T-helper 9 cell (primary cell): ENCODE measurements at places on chromosomes 1 and 21.
A peak's percentile ranks its signal among the peaks of the same experiment; 100 is the strongest.

DNA sequence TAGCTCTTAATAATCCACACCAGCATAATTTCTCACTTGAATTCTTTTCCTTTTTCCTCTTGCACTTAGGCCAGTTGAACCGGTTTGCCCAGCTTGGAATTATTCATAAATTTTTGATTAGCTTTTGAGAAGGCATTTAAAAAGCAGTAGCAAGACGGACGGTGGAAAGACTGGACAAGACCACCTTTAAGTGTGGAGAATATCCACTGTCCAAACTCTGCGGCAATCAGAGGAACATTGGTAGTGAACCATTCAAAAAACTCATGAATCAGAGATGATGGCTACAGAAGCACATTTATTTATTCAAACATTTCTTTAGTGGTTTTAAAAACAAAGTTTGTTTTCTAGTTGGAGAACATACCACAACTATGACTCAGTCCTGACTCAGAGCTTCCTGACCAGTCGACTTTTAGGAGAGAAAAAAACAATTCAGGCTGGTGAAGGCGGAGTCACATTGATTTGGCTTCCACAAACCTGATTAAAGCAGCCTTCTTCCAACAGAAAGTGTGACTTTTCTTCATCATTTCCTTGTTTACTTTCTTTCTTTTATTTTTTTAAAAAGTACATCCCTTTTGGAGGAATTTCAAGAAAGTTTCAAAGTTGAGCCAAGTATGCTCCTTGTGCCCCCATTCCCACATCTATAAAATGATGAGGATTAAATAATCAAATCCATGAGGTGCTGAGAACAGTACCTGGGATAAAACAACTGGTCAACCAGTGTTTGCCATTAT is 128.8 kb downstream of the ADSS2 start:
- DNase-seq = no peak

DNA sequence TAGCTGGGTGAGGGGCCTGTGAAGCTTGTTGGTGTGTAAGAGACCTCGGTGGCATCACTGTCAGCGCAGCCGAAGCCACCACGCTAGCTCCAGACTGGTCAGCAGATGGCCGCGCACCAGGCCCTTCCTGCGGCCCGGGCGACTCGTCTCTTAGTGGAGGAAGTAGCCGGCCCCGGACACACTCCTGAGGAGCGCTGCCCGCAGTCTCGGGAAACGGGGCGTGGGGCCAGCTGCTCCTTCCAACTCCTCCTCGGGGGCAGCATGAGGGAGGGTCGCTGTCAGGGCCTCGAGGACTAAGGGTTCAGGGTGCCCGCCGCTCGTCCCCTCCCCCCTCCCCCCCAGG is 20.4 kb downstream of the H3-3A start:
- DNase-seq = no peak

DNA sequence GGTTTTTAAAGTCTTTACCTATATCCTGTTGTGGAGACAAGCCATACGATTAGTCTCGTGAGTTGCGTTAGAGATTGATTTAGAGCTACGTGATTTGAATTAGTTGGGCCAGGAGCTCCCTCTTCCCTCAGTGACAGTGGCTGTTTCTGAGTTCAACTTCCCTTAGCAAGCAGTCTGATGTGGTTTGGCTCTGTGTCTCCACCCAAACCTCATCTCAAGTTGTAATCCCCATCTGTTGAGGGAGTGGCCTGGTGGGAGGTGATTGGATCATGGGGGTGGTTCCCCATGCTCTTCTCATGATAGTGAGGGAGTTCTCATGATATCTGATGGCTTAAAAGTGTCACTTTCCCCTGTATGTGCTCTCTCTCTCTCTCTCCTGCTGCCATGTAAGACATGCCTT is 192.9 kb upstream of the PTGFR start:
- no peak for DNase-seq

GRCh38 chr1:171300401-171300800 is 13.6 kb upstream of the FMO4 start:
- DNase-seq = no peak

DNA sequence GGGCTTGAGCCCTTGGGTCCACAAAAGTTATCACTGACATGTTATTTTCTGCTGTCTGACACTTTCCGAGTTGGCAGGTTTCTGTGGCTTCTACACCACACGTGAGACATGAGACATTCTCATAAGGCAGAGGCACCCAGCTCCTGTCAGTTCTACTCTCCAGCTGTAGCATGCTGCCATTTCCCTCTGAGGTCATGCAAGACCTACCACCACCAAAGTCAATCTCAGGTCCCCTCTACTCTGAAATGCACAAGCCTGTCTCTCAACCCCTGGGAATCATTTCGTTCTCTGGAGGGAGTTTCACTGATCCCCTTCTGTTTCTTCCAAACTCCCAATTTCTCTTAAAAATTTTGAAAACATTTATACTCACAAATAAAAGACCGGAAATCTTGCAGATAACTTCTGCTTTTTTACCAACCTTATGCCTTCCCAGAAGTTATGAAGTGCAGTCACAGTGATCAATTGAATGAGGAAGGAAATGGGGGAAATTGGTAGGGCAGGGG is 39.5 kb upstream of the CR2 start:
- no peak for DNase-seq

DNA sequence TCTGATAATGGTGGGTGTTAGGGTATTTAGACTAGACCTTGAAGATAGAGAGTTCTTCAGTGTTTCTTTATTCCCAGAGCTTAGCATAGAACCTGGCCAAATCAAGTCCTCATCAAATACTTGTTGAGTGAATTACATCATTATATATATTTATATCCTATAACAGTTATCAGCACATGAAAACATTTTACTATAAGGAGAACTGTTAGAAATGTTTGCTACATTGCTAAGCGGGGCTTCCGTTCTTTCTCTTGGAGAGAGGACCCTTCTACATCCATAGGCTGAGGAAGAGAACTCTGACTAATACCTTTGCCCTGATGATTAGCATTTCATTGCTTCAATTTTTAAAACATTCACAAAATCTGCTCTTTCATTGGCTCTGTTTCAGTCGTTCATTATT is 66.5 kb upstream of the NBL1 start:
- DNase-seq = no peak

GRCh38 chr1:208369045-208369444 is 124.9 kb upstream of the PLXNA2 start:
- DNase-seq = no peak

DNA sequence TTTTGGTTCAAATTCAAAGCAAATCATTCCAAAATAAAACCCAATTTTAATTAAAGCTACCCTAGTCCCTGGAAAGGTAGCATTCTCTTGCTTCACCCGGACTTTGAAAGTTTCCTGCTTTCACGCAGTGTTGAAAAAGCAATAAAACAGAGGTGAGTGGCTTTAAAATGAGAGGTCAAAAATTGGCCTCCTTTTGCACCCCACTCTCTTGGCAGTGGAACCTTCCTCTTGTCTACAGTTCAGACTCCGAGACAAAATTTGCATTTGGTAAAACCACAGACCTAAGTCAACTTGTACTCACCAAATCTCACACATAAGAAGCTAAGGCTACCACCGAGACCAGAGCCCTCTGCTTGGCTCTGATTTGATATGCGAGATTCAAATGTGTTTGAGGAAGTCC is 252.7 kb downstream of the TTLL7 start:
- DNase-seq = no peak

GRCh38 chr1:107110326-107110725 is 30.5 kb upstream of the NTNG1 start:
- DNase-seq = no peak

GRCh38 chr1:226939438-226940028 is 561 bp upstream of the COQ8A start:
- peak; percentile 57 for DNase-seq

- DNase-seq = no peak
These were observed 36.2 kb upstream of the LYST start for GRCh38 chr1:235902677-235903542.

DNA sequence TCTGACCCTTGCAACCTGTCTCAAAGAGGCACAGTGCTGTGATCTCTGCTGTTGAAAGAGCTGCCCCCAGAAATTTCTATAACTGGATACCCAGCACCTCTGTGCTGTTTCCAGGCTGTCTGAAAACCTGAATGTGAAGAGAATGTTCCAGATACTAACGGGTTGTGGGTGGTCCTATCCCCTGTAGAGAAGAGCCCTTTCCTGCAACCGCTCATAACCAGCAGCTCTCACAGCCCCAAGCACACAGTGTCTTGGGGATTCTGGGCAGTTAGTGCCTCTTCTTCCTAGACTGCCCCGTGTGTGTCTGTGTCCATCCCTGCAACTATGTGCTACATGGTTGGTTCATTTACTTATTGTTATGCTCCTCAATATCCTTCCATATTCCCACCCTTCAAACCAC is 104.5 kb downstream of the SUSD4 start:
- DNase-seq = no peak

- DNase-seq = no peak
These were observed 36.4 kb downstream of the CAPN8 start for GRCh38 chr1:223629126-223629457.

DNA sequence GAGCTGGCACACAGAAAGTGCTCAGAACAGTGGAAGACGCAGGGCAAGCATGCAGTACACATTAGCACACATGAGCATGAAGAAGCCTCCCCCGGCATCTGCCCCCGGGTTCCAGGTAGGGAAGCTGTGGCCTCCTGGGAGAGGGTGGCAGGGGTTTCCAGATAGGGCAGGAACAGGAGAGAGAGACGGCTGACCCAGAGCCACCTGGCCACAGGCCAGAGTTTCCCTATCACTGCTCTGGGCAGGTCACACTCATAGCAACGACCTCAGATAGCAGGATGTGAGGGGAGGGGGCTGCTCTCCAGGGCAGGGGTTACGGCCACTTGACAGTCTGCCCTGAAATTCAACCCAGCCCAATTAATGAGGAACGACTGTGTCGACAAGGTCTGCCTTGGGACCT is 36.6 kb downstream of the GLIS1 start:
- no peak for DNase-seq

- DNase-seq = no peak
These were observed 56.5 kb upstream of the DNAH14 start for GRCh38 chr1:224872832-224873433.

- no peak for DNase-seq
These were observed 24.4 kb upstream of the TMEM54 start for GRCh38 chr1:32925403-32926162.

DNA sequence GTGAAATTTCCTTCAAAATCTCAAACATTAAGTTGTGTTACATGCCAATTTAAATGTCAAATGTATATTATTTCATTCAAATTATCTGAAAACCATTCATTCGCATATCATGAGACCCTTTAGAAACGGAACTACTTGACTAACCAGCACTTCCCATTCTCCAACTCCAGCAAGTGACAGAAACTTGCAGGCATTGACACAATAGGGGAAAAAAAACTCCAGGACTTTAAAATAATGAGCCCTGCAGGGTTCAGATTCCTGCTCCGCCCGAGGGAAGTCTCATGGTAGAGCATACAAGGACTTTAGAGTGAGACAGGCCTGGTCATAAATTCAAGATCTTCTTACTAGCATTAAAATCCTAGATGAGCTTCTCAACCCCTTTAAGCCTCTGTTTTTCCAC is 138.9 kb downstream of the NR5A2 start:
- DNase-seq = no peak

- DNase-seq = no peak
These were observed 62.3 kb downstream of the OPTC start for GRCh38 chr1:203556047-203556851.

- no peak for DNase-seq
These were observed 1.0 kb upstream of the F11R start for GRCh38 chr1:161021970-161022353.

GRCh38 chr1:3731583-3732433 is 20.4 kb upstream of the CCDC27 start:
- no peak for DNase-seq

GRCh38 chr21:36729310-36729970 is 30.5 kb downstream of the SIM2 start:
- no peak for DNase-seq

- no peak for DNase-seq
These were observed 17.7 kb downstream of the PRXL2B start for GRCh38 chr1:2604156-2604843.

GRCh38 chr21:38819719-38820159 is 14.0 kb downstream of the ETS2 start:
- DNase-seq = no peak

DNA sequence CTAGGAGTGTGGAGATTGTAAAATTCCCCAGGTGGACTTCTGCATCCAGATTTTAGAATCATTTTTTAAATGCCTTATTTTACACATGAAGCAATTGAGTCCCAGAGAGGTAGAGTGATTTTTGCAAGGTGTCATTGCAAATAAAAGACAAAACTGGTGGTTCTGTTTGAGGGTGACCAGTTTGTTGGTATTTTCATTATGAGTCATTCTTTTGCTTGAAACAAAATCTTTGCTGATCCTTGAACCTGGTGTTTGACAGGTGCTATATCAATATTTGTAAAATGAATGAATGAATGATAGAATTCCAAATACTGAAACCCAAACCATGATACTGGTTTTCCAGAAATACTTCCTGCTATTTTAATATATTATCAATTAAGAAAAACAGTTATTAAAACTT is 44.1 kb downstream of the TTC3 start:
- DNase-seq = no peak

DNA sequence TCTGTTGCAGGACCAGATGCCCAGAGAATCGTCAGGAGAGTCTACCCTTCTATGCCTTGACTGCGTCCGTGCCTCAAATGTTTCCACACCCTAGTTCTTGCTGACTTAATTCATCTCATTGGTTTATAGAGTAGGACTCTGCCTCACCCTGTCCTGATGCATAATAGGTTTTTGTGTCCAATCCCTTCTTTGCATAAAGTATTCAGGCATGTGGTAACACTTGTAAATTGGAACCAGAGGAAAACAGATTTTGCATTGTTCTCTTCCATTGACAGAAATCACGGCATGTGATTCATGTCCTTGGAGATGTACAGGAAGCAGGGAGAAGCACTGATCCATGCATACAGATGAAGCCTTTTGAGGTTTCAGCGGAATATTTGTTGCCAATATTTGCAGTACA is 29.5 kb downstream of the PLPPR5 start:
- no peak for DNase-seq

DNA sequence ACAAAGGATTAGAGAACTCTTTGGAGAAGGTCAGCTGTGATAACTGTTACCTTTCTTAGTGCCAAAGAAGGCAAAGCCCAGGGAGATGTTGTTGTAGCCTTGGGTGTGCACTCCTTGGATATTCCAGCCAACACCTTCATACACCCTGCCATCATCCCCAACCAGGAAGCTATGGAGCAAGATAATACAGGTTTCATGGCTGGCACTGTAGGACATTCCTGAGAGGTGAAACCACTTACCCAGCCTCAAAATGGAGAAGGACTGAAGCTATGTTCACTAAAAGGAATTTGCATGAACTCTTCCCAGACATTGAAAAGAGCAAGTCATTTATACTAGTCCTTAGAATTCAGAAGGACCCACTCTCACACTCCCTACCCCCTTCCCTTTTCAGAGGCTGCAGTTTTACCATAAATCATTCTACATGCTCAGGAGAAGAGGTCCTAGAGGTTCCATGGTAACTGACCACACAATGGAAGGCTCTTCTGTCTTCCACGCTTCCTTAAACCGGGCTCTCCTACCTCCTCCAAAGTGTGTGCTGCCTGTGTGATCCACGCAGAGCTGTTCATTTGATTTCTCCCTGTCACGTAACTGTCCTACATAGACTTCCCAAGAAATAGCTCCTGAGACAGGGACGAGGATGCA is 5.5 kb downstream of the PGLYRP4 start:
- no peak for DNase-seq
